ENCODE measurements at places on chromosomes 6 and 20.
A peak's percentile ranks its signal among the peaks of the same experiment; 100 is the strongest.

GRCh38 chr6:56647172-56647762 lies 4.6 kb upstream of the DST start:
- DNase-seq: no peak

GRCh38 chr6:33906439-33906838 lies 102.6 kb upstream of the MLN start:
- peak; percentile 19 for DNase-seq

GRCh38 chr6:84763003-84763885 lies 1.2 kb downstream of the TBX18 start:
- DNase-seq: no peak

GRCh38 chr6:683742-684440 lies 9.0 kb downstream of the EXOC2 start:
- DNase-seq: peak; percentile 69

DNA sequence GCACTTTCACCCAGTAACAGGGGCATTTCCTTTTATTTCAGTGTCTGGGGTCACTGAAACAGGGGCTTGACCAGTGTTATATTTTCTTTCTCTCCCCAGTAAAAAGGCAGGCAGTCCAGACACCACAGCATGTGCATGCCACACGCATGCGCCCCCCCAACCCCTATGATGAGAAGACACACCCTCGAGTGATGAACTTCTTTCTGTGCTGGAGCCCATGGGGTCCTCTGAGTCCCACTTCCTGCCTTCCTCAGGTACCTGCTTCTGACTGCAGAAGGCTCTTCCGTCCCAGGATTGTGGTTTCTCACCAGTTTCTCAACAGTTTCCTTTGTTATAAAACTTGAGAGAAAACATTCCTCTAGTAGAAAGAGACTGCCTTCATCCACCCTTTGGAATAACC lies 45.7 kb upstream of the TMEM181 start:
- no peak for DNase-seq

- DNase-seq: no peak
Measured at GRCh38 chr6:139568956-139569538, 194.6 kb upstream of the CITED2 start.

DNA sequence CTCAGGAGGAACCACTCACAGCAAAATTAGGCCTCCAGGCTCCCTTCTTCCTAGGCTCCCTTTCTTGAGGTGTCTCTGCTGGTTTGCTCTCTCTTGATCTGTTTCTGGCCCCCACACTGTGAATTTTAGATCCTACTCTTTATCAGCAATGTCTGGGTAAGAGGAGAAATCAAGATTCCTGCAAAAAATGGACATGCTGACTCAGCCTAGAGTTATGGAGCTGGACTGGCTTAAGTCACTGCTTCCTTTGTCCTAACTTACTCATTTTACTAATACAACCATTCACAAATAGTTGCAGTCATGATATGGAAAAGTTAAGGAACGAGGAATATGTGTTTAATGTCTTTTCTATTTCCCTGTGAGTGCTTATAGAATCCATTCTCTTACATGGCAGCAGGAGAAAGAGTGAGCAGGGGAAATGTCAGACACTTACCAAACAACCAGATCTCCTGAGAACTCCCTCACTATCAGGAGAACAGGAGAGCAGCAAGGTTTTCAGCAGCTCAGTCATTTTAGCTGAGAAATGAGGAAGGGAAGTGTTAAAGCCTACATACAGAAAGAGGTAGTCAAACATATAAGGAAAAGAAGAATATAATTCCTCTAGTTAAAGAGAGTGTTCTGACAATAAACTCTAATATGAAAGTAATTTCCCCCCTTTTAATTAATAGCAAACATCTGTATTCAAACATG lies 160.8 kb downstream of the PDE7B start:
- DNase-seq: no peak

GRCh38 chr6:149354009-149354408 lies 36.5 kb downstream of the TAB2 start:
- DNase-seq: peak; percentile 49

- DNase-seq: no peak
Measured at GRCh38 chr6:5537967-5538366, 276.7 kb downstream of the FARS2 start.

GRCh38 chr6:150880336-150880735 lies 14.8 kb downstream of the MTHFD1L start:
- DNase-seq: no peak

DNA sequence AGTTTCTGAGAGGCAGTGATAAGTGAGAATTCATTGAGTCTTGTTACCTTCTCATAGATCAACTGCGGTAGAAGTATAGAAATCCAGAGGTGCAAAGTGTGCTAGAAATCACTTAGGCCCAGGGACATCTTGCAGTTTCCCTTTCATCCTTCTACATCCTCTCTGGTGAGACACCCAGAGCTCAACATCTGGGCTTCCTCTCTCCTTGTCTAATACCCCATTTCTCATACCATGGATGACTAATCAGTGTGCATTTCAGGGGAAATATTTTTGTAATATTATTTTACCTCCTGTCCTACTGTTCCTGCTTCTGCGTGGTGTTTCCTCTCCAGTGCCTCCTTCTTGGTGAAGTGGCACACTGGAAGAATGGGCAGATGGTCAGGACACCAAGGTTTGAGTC lies 322.4 kb downstream of the TFAP2B start:
- no peak for DNase-seq

GRCh38 chr6:36202101-36202500 lies 5.6 kb downstream of the BRPF3 start:
- no peak for DNase-seq

- no peak for DNase-seq
Measured at GRCh38 chr6:148389086-148389485, 46.4 kb downstream of the SASH1 start.

GRCh38 chr6:161748535-161749416 lies 474.9 kb upstream of the AGPAT4 start:
- DNase-seq: no peak

- no peak for DNase-seq
Measured at GRCh38 chr6:27492631-27493190, 19.8 kb upstream of the ZNF184 start.
